CD8-positive, alpha-beta memory T cell (primary cell): ENCODE measurements at places on chromosomes 5 and 9. TPM values are rescaled to one million over a fixed set of nuclear protein-coding genes. Genes with fewer than 3 reads are reported as not detected.

CCDC192 gene
- not detected for total RNA-seq

PDE8B gene
- not detected for total RNA-seq

FLT4 gene
- total RNA-seq, result 6.0 TPM

ZDHHC11B gene
- total RNA-seq, result 0.55 TPM

CCDC171 gene
- total RNA-seq, result 2.3 TPM

FUT7 gene
- total RNA-seq, result 0.82 TPM

ADAMTS2 gene
- total RNA-seq, result not detected

INSL4 gene
- total RNA-seq, result not detected

ENG gene
- 18.9 TPM for total RNA-seq

ZNF454 gene
- not detected for total RNA-seq

KCNMB1 gene
- not detected for total RNA-seq

SUSD3 gene
- 11.3 TPM for total RNA-seq

IL13 gene
- 69.0 TPM for total RNA-seq

PHF24 gene
- total RNA-seq, result 0.04 TPM

CD72 gene
- 6.4 TPM for total RNA-seq

FAM151B gene
- total RNA-seq, result 0.24 TPM

CHMP5 gene
- total RNA-seq, result 55.0 TPM

ADRB2 gene
- 1.6 TPM for total RNA-seq

CDX1 gene
- total RNA-seq, result not detected

ANKRD33B gene
- total RNA-seq, result 32.7 TPM

FGD3 gene
- 56.5 TPM for total RNA-seq

ANKRD18A gene
- 0.79 TPM for total RNA-seq

PCA3 gene
- not detected for total RNA-seq

ANKRD34B gene
- not detected for total RNA-seq

SPATA31C1 gene
- not detected for total RNA-seq

PCDH12 gene
- 0.88 TPM for total RNA-seq

FAM221B gene
- not detected for total RNA-seq

ARL14EPL gene
- total RNA-seq, result not detected

NEUROG1 gene
- not detected for total RNA-seq

BASP1 gene
- total RNA-seq, result 0.28 TPM

DDX4 gene
- total RNA-seq, result not detected

MFAP3 gene
- total RNA-seq, result 20.5 TPM

FBXO10 gene
- total RNA-seq, result 2.3 TPM

VCAN gene
- total RNA-seq, result 0.33 TPM

DMRT3 gene
- not detected for total RNA-seq

LCN9 gene
- total RNA-seq, result not detected

NPDC1 gene
- total RNA-seq, result 27.5 TPM

SGCD gene
- 0.11 TPM for total RNA-seq

TMEM215 gene
- not detected for total RNA-seq

GRIA1 gene
- not detected for total RNA-seq

TMOD1 gene
- total RNA-seq, result 1.5 TPM

SH3PXD2B gene
- 0.15 TPM for total RNA-seq

CAMLG gene
- 23.6 TPM for total RNA-seq

DNM1 gene
- total RNA-seq, result 0.66 TPM

PCDHGC5 gene
- total RNA-seq, result not detected

MARCOL gene
- not detected for total RNA-seq

GARIN3 gene
- total RNA-seq, result 0.50 TPM

HTR4 gene
- not detected for total RNA-seq

ANAPC2 gene
- total RNA-seq, result 50.2 TPM

CDC20B gene
- total RNA-seq, result not detected

LCN15 gene
- not detected for total RNA-seq

CBY3 gene
- total RNA-seq, result 0.57 TPM

SOX30 gene
- total RNA-seq, result 0.09 TPM
